ENCODE measurements at places on chromosomes 13 and 19.

DNA sequence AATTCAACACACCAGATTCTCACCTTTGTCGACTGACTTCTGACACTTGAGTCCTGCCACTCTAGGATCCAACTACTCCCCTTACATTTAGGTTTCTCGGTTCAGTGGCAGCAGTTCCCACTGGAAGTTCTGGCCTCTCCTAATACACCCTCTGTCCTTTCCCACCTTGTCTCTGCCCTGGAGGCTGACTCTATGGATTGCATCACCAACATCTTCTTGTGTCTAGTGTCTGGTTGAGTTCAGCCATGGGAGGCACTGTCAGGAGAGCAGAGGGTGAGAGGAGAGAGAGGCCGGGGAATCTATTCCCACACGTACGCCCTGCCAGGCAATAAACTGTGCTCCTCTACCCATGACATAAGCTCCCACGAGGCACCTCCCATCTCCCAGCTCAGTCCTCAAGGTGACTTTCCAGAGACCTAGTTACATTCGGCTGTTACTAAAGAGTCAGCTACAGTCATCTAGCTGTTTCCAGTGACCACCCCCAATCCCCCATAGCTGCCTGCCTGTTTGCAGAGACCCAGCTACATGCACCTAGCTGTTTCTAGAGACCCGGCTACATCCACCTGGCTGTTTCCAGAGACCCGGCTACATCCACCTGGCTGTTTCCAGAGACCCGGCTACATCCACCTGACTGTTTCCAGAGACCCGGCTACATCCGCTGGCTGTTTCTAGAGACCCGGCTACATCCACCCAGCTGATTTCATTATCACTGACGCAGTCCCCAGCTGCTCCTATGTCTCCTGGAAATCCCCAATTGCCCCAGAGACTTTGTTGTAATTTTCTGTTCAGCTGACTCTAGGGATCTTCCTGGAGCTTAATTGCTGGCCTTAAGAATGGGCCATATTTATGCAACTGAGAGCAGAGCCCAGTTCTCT, 8.1 kb upstream of the LILRB4 start:
- no peak for DNase-seq

DNA sequence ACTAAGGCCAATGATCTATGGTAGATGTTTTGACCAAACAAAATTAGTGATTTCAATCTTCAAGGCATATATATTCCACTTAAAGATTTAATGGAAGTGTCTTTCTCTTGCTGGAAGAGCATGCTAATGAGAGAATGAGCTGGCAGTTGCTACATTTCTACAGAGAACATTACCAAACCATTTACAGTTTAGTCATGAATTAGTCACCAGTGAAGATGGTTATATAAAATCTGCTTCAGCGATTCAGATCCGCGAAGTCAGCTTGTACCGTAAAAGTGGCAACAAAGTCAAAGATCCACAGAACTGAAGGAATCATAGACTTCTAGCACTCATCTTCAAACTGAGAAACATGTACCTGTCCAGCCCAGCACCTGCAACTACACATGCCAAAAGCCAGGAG, 156.3 kb downstream of the SLITRK5 start:
- DNase-seq: no peak

DNA sequence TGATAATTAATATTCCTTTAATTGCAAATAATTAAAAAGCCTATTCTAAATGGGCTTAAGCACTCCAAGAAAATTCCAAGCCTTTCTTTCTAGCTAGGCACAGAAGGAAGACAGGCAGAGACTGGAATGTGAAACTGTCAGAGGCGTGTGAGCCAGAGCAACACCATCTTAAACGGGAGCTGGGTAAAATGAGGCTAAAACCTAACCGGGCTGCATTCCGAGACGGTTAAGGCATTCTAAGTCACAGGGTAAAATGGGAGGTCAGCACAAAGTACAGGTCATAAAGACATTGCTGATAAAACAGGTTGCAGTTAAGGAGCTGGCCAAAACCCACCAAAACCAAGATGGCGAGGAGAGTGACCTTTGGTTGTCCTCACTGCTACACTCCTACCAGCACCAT, 300.4 kb downstream of the SLITRK6 start:
- no peak for DNase-seq

DNA sequence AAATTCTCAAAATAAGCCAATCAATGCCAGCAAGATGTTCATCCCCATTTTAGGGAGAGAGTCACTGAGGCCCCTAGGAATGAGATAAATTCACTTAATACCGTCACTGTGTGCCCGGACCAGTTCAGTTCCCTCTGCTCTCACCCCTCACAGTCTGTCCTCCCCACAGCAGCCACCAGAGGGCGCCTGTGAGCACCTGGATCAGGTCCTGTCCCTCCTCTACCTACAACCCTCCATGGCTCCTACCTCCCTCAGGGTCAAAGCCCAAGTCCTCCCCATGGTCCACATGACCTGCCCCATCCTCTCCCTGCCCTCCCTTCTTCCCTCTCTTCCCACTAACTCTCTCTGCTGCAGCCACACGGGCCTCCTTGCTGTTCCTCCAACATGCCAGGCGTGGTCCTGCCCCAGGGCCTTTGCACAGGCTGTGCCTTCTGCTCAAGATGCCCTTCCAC, 42.0 kb upstream of the NFIC start:
- DNase-seq: no peak

- DNase-seq: no peak
These were observed 656 bp downstream of the PCCA start for GRCh38 chr13:100089465-100090032.

GRCh38 chr13:78121459-78122348, 203.1 kb upstream of the EDNRB start:
- DNase-seq: peak; percentile 5

DNA sequence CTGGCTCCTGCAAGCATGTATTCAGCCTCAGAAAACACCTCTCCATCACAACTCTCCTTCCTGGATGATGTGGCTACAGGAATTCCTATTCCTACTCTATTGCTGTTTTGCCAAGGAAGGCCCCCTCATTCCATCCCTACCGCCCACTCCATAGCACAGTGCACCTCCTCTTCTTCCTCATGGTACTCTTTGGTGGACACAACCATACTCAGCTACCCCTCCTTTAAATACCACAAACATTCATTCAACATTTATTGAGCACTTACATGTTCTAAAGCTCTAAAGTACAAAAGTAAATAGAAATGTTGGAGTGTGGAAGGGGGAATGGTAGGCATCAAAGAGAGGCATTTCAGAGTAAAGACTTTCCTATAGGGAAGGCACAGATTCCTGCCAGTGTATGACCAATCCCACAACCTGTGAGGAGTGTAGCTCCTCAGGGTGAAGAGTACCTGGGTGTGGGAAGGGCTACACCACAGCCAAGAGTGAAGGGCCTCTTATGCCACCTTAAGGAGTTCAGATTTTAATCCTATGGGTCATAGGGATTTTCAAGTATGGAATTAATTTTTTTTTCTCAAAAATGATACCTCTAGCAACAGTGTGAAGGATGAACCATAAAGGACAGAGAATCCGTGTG, 42.5 kb downstream of the STARD13 start:
- DNase-seq: no peak

DNA sequence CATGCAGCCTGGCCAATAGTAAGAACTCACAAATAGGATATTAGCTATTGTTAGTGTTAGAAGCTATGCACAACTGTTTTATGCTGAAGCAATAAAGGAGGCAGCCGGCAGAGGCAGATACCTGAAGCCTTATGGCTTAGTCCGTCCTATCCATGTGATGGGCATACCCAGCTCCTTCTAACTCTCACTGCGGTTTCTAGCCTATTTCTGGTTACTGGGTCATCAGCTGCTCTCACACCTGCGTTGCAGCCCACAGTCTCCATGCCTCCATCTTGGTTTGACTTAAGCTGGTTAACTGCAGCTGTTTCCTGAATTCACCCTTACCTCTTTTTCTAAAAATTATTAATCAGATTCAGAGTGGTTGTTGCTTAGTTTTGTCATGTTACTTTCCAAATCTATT, 40.5 kb upstream of the CNMD start:
- no peak for DNase-seq

GRCh38 chr13:76715621-76716020, 170.6 kb downstream of the KCTD12 start:
- DNase-seq: no peak

DNA sequence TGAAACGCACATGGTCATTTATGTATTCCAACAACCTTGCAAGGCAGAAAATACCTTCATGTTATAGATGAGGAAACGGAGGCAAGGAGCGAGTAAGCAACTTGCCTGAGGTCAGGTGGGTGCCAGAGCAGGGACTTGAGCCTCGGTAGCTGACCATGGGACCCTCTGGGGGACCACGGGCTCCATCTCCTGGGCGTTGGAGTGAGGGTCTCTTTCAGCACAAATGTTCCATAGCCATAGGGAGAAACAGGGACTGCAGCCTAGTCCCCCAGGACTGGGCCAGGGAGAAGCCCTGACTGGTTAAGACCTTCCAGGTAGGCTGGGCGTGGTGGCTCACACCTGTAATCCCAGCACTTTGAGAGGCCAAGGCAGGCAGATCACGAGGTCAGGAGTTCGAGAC, 38.4 kb upstream of the ADGRE5 start:
- DNase-seq: no peak

GRCh38 chr19:5547881-5548280, 19.9 kb downstream of the TINCR start:
- no peak for DNase-seq

GRCh38 chr19:48487948-48488347, 18.8 kb downstream of the CYTH2 start:
- DNase-seq: no peak

DNA sequence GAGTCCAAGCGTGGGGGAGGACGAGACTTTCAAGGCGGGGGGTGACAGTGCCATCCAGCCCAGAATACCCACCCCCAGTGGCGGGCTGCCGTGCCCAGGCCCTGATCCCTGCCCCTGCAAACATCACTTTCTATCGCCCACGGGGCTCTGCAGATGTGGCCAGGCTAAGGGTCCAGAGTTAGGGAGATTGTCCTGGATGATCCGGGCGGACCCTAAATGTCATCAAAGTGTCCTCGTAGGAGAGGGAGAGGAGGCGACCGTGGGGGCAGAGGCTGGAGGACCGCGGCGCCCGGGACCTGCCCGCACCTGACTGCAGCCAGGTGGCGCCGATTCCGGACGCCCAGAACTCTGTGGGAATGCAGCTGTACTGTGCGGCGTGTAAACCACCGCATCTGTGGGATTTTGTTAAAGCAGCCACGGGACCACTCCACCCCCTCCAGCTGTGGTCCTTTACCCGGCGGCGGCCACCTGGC, 32.4 kb downstream of the GJA3 start:
- no peak for DNase-seq

DNA sequence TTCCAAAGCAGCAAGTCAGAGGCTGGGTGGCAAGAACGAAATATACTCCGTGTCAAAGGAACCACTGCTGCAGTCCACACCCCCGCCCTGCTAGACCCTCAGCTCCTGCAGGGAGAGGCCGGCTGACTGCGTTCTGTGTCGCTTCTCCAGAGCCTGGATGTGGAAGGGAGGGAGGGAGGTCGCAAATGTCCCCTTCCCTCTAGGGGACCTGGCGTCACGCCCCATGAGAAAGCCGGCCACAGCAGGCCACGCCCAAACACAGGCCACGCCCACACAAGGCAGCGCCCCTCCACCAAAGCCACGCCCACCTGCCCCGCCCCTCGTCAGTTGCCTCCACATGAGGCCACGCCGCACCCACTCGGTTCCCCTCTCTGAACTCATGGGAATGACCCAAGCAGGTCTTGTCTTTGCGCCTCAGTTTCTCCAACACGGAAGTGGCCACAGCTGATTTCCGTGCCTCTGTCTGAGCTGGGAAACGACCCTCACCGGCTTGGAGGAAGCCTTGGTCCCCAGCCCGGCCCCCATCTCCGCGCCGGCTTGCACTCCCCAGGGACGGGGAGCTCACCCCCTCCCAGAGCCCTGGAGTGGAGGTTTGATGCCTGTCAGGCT, 38.4 kb upstream of the TCF3 start:
- DNase-seq: no peak

Data from DMS79 (cell line).